NCI-H1436 treated with DMSO at 0.1 percent for 48 hours (cell line): ENCODE measurements at places on chromosomes 4 and X.

DNA sequence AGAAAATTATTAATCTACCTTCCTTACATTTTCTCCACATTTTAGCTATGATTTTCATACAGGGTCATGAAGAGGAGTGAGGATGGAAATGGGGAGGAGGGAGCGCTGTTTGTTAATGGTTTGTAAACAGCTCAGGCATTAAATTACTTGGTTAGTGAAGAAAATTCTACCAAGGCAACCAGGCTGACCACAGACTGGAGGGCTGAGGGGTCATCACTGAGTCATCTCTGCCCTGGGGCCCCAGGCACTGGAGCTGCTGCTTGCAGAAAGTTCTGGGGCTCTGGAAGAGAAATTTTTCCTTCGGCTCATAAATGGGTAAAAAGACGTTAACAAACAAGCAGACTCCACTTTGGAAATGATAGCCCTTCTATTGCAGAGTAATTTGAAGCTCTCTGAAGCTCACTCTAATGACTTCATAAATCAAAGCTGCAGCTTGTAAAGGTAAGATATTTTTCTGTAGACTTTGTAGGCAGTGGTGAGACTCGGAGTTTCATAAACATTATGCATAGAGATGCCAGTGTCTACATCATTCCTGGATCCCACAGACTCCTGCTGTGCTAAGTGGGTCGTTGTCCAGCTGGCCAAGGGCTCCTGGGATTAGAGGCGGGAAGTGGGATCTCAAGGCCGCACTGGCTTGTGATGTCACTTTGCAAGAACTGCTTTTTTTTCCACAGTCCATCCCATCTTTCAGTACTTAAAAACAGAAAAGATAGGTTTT, 159.6 kb downstream of the PTTG2 start:
- no peak for DNase-seq

DNA sequence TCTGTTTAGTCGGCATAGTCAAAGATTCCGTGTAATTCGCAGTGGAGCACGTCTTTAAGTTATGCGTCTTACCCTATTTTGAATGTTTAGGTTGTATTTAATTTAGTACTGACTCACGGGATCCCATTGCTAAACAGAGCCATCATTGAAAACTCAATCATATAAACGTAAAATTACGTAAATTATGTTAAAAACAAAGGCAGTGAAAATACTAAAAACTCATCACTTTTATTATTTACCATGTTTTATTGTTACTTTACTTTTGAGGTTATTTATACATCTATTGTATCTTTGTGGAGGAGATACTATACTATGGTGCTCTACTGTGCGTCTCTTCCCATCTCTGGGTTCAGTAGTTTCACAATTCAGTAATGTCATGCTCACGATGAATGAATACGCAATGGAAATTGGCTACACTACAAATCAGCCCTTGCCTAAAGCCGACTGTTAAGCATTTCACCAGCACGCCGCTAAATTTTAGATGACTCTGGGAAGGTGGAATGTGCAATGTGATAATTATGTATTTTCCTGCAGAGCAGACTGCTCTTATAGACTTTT, 944 bp downstream of the FUNDC2 start:
- no peak for DNase-seq

DNA sequence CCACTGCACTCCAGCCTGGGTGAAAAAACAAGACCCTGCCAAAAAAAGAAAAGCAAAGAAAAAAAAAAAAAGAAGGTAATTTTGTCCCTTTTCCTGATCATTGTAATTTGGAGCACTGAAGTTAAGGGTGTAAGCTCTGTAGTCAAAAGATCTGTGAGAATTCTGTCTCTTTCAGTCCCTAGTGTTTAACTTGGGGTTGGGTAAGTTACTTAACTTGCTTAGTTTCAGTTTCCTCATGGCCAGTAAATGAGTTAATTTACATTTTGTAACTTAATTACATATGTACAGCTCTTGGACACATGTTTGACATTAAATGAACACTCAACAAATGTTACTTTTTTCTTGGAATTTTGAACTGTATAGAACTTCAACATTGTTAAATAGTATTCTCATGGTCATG, 10.9 kb upstream of the UBE2K start:
- no peak for DNase-seq

GRCh38 chr4:3475713-3476260, 12.7 kb downstream of the DOK7 start:
- no peak for DNase-seq

DNA sequence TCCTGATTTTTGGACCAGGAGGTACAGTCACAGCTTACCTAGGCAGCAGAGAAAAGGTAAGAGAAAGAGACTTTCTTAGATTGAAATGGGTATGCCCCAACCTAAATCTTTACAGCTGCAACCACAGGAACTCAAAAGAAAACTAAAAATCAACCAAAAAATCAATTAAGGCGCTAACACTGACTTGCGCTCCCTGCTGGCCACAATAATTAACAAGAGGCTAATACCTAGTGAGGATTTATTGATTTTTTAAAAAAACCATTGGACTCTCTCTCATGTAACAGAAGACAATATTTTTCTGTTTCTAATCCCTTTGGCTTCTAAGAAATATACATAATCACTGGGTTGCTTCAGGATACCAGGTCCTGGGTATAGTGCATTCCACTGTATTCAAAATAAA, 153.9 kb upstream of the TENM3 start:
- no peak for DNase-seq

GRCh38 chrX:54182194-54182863, 725 bp downstream of the FAM120C start:
- DNase-seq, result peak; percentile 6

GRCh38 chr4:127505203-127505602, 127.6 kb upstream of the INTU start:
- DNase-seq, result no peak

GRCh38 chr4:82947498-82947897, 47.0 kb downstream of the THAP9 start:
- DNase-seq, result no peak

- DNase-seq, result no peak
Observed at GRCh38 chr4:1748465-1748995, 27.2 kb downstream of the TACC3 start.

GRCh38 chr4:71269233-71269632, 69.6 kb upstream of the SLC4A4 start:
- no peak for DNase-seq

DNA sequence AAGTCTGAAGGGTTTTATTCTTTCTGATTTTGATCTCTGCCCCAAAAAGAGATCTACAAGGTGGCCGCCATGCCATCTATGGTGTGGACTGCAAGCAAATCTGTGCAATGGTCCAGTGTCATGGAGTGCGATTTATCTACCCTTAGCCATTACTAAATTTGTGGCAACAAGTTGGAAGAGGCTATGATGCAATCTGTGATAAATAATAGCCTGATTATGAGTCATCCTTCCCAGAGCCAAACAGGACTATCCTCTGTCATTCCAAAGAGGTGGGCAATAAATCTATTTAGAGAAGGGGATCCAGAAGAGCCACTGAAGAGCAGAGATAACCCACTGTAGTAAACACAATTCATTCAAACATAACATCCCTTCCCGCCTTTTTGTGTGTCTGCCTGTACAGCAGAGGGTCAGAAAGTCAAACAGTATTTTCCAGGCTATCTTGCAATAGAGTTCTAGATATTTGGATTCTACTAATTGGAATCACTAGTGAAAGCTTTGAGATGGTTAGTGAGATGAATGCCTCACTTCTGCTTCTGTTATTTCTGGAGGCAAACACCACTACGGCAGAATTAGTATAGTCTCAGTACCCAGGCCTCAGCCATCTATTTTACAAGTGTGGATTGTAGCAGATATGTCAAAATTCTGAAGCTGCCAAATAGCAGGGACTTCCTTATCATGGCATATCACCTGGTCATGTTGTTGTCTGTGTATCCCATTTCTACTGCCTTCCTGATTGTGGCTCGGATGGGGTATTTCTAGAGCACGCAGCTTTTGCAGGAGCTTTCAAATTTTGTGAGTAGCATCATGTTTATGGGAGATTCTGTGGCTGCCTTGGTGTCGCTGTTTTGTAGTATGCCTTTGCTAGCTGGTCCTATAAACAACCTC, 192.0 kb downstream of the SMIM20 start:
- no peak for DNase-seq

- DNase-seq, result no peak
Observed at GRCh38 chr4:37976507-37976906, 16.3 kb downstream of the PTTG2 start.

DNA sequence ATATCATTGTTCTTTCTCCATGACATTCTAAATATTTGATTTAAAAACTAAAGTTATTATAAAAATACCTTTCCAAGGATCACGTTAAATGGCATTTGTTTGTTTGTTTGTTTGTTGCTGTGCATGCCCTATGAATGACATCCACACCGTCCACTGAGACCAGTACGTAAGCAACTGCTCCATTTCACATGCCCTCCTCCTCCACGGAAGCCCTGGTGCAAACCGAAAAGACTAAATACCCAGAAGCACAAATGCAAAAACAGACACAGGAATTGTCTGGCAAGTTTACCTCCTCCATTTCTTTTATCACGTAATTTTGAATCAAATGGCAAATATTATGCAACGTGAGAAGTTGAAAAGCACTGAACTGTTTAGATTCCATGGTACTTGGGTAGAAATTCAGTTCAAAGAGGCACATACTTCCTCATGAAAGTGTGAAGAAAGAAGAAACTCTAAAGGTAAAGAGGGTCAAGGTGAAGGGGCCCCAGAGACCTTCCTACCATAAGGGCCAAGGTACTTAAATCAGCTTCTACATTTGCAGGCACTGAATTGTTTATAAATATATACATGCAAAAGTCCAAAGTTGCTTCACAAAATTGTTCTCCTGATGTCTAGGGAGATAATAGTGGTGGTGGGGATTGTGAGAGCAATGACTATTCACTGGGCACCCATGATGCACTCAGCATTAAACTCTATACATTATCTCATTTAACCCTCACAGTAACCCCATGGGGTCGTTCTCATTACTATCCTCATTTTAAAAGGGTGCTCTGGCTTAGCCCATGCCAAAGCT, 23.4 kb downstream of the IRF2 start:
- DNase-seq, result no peak

DNA sequence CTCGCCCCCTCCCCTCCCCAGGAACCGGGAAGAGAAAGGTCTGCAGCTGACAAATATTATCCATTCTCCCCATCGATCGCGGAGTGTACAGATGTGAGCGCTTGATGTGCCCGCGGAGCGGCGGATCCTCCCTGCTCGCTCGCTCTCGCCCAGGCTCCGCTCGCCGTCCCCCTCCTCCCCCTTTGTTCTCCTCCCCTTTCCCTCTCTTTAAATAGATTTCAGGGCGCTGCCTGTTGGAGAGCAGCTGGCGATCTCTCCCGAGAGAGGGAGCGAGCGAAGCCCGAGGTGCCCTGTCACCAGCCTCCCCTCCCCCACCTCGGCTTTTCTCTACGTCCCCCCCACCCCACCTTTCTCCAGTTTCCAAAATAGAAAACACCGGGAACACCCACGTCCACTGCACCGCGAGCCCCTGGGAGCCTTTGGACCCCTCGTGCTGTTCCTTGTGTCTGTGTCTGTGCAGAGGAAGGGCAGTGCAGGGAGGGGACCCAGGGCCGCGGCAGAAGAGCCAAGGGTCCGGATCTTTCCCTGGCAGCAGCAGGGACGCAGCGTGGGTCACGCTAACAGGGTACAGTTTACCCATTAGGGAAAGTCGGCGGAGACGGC, 56.6 kb upstream of the BCOR start:
- no peak for DNase-seq

- DNase-seq, result no peak
Observed at GRCh38 chr4:108352664-108353308, 184.1 kb upstream of the LEF1 start.
